DMS 273 treated with DMSO at 0.1 percent for 48 hours (cell line): ENCODE measurements at places on chromosomes 5 and 9.
A peak's percentile ranks its signal among the peaks of the same experiment; 100 is the strongest.

DNA sequence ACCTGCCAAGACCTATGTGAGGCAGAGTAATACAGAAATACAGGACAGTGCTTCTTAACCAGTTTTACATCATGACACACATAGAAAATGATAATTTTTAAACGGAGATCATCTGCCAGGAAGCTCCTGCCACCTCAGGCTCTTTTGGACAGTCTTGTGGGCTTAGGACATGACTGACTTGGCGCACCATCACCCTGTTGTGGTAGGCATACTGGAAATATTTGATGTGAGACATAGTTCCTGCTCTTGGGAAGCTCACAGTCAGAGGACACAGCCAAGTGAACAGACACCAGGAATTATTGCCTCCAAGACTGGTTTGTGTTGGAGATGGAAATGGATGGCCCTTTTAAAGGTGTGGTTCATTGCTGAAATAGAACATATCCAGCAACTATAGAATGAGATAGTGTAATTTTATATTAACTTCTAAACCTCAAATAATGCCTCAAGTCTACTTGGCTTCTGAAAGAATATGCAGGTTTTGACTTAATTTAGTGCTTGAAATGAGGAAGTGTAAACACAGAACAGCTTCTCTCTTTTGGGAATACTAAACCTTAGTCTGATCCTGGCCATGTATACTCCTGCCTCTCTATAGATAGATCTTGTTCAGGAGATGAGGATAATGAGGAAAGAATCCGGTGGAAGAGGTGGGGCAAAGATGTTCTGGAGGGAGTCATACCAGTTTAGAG lies 19.7 kb downstream of the CPEB4 start:
- no peak for DNase-seq

GRCh38 chr9:37407468-37407867 lies 15.0 kb upstream of the GRHPR start:
- DNase-seq, result no peak

- no peak for DNase-seq
Observed at GRCh38 chr9:90132866-90133265, 509.8 kb downstream of the DIRAS2 start.

DNA sequence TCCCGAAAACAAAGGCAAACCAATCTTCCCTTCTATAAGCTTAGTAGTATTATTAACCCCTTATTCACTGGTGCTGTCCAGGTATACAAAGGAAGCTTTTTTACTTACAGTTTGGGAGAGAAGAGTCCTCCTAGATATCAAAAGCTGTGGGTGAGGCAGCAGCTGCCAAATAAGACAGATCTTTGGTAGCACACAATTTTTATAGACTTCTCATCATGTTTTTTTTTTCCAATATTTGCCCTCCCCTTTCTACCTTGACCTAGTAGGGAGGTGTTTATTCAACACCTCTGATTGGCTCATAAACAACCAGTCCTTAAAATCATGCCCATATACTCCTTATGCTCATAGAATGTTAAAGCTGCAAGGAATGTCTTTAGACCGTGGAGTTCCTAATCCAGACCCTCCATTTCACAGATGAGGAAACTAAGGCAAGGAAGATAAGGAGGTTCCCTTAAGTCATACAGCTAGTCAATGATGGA lies at the start of gene ALDOB:
Gene ALDOB, minus strand, starts transcription at position 174 of the 479 bp plus-strand sequence. CDS start 4,887 bp downstream, outside the sequence.
- DNase-seq, result no peak

- DNase-seq, result no peak
Observed at GRCh38 chr9:28538132-28538531, 964.9 kb upstream of the C9orf72 start.

- no peak for DNase-seq
Observed at GRCh38 chr9:136407911-136408310, 2.5 kb downstream of the ENTR1 start.

GRCh38 chr9:77800924-77801551 lies 152.9 kb upstream of the GNA14 start:
- DNase-seq, result no peak

GRCh38 chr5:19536387-19536786 lies 451.6 kb downstream of the CDH18 start:
- DNase-seq, result no peak

GRCh38 chr5:42620579-42621216 lies 135.9 kb upstream of the CCDC152 start:
- no peak for DNase-seq

GRCh38 chr5:3996707-3997336 lies 401.2 kb downstream of the IRX1 start:
- no peak for DNase-seq

GRCh38 chr9:6996061-6996854 lies 238.5 kb downstream of the KDM4C start:
- no peak for DNase-seq

- DNase-seq, result no peak
Observed at GRCh38 chr5:135151256-135151655, 117.2 kb upstream of the PITX1 start.

GRCh38 chr5:148509893-148510292 lies 126.1 kb downstream of the FBXO38 start:
- no peak for DNase-seq

DNA sequence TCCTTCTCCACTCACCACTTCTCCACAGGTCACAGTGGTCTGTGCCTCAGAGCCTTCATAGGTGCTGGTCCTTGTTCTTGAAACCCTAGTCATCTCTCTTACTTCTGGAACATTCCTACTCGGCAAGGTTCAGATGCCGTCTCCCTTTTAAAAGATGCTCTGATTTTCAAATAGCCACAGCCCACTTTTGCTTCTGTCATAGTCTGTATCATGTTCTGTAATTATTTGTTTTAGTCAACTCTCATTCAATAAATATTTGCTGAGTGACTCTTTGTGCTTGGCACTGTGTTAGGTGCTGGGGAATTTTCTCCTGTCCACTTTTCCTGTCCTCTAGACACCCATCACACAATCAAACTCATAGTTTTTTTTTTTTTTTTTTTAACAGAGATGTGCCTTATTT lies 181.3 kb upstream of the IL12B start:
- no peak for DNase-seq

DNA sequence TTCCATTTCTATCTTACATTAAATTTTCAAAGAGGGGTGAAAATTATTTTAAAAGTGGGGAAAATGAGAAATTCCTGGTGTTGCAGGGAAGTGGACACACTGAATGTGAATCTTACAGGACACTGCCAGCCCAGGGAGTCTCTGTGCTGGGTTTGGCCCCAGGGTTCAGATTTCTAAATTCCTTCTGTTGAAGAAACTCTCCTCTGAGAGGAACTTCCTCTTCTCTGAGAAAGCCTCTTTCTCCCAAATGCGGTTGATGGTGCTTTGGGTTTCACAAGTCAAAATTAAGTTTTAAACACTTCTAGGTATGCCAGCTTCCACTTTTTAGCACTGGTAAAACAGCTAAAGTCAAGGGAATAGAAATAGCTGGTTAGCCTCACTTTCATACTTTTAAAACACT lies 317.9 kb upstream of the ITGA1 start:
- no peak for DNase-seq

GRCh38 chr5:74581988-74582365 lies 58.6 kb downstream of the ENC1 start:
- DNase-seq, result no peak

- DNase-seq, result no peak
Observed at GRCh38 chr5:109196823-109197160, 213.0 kb downstream of the PJA2 start.

DNA sequence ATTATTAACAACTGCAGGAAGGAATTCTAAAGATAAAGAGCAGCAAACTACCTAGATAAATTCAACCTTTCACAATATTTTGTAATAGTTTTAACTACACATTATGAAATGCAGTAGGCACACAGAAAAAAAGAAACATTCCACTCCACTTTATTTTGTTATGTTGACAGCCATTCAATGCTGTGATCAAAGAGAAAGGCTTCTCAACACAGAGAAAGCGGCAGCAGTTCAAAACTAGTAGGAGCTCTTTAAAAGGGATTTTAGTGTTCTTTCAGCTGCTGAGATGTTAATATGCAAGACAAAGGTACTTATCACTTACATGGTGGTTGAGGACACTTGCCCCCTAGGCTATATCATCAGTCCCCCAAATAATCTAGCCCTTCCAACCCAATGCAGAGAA lies 11.6 kb downstream of the CEMIP2 start:
- DNase-seq, result no peak

DNA sequence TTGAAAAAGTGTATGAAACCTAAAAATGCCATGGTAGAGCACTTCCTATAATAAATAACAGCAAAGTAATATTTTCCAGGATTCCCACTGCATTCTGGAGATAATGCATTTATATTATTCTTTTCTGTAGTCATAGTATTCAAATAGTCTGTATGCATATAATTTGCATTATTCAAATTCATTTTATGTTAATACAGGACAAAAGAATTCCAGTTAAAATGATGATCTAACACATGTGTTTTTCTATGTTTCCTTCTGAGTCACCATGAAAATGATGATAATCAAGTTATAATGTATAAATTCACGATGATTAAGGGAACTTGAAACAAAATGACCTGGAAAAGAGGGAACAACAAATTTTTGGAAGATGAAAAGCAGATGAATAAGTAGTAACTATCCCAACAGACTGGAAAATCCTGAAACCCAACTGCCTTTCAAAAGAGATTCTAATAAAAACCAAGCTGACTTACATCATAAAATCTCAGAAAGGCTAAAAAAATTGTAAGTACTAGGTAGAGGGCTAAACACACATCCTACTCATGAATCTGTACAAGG lies 358.6 kb upstream of the PAPPA start:
- DNase-seq, result no peak

DNA sequence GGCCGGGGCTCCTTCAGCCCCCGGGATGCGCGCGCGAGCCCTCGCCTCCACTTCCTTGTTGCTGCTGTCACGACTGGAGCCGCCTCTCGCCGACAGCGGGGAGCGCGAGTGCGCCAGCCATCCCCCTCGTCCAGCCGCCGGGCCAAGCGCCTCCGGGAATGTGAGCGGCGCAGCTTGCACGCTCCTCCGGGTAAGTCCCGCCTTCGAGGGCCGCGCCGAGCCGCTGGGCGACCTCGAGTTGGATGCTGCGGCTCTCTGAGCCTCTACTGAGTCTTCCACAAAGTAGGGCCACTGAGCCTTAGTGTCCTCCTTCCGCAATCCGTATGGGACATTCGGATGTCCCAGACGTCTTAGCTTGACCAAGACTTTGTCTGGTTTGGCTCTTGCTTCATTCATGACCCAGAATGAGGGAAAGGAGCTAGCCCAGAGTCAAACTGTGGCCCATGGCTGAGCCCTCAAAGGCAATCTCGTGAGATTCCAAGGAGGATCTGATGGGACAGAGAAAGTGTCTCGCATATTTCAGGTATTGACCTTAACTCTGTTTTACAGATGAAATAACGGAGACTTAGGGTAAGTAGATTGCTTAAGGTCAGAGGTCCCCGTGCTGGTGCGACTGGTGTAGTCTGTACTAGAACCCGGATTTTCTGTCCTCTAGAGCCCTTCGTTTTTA lies 586 bp downstream of the HMGXB3 start:
- no peak for DNase-seq

DNA sequence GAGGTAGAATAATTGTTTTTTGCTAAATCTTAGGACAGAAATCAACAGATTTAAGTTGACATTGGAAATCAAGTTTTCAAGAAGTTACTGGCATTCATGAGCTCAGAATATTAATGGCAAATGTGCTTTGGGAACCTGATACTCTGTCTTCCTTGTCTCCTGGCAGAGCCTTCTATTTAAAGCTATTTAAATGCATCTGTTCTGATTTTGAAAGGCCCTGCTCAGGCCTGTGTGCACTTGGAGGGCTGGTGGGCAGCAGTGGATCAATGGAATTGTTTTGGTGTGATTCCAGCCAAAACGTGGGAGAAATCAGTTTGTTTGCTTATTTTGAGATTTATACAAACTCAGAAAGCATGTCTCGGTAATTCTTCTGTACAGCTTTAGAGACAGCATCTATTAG lies 38.5 kb downstream of the FBXL7 start:
- DNase-seq, result peak; percentile 81

DNA sequence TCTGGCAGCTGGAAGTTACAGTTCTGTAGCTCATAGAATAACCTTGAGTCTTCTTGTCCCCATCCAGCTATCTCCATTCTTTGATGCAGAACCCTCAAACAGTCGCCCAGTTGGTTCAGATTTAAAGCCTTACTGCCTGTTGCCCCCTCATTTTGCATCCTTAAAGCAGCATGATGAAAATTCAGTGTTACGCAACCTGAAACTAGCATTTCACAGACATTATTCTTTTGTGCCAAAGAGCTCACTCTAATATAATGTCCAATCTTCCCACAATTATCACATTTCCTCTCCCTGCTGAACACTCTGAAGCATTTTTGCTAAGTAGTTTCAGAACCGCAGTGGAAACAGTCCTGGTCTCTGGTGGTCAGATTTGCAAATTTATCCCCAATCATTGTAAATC lies 318.0 kb downstream of the PSAT1 start:
- no peak for DNase-seq

DNA sequence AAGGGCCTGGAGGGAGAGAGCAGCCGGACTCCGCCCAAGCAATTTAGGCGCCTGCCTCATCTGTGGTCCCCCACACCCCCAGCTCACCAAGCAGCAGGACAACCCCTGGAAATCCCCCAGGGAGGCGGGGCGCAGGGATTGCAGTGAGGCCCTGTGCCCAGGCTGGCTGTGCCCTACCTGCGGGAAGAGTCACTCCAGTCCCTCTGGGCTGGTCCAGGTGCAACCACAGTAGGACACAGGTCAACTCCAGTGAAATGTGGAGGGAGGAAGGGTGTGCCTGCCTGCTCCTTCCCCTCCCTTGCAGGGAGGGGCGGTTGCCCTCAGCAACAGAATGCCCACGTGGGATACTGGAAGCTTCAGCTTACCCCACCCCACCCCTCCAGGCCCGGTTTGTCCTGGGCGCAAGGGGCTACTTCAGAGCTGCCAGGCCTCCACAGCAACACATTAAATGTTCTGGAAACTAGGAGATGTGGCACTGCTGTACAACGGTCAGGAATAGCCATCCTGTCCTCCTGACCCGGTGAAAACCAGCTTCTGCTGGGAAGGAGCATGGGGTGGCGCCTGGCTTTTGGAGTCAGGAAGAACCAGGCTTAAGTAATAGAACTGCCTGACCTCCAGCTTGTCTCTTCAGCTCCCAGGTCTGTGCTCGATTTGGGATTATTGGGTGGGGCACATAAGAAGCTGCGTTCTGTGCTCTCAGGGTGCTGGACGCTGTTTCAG lies 22.5 kb downstream of the ABO start:
- no peak for DNase-seq
